ENCODE measurements at places on chromosomes 12 and 14. TPM values are rescaled to one million over a fixed set of nuclear protein-coding genes. Genes with fewer than 3 reads are reported as not detected.

The ALDH1L2 gene
- total RNA-seq: 2.7 TPM

DNA sequence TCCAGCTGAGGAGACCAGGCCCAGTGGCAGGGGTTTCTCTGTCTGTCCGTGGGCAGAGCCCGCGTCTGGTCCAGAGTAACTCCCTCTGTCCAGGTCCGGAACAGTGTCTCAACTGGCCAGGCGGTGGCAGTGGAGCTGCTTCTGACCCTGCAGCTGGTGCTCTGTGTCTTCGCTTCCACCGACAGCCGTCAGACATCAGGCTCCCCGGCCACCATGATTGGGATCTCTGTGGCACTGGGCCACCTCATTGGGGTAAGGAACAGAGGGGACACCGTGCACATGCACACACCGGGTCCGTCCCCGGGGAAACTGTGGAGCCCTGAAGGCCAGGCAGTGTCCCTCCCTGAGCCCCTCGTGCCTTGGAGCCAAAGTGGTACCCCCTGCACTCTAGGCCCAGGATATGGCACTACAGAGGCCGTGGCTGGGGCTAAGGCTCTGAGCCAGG lies 1.5 kb downstream of the AQP6 start:
- H3K27me3 ChIP-seq: no peaks in the 10 kb centered on the region
- no peak for DNase-seq
- no peaks in the 10 kb centered on the region for H3K36me3 ChIP-seq
- H3K4me3 ChIP-seq: no peak overlapping the region

The SLC17A8 gene
- total RNA-seq: 2.6 TPM

DNA sequence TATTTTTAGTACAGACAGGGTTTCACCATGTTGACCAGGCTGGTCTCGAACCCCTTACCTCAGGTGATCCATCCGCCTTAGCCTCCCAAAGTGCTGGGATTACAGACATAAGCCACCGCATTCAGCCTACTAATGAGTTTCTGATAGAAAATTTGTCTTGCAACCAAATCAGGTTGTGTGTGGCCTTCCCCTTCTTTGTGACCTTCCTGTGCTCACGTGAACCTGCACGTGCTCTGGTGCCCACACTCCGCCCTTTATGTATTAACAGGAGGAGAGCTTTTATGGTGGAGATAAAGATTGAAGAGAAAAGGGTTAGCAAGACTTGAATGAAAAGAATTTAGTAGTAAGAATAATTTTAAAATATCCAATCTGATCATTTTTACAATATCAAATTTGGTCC lies 343.5 kb upstream of the TMEM132C start:
- H3K4me3 ChIP-seq: no peak overlapping the region
- no peaks in the 10 kb centered on the region for H3K36me3 ChIP-seq
- H3K4me1 ChIP-seq: peaks cover 3% of the 10 kb centered on the region
- H3K27me3 ChIP-seq: no peaks in the 10 kb centered on the region

DNA sequence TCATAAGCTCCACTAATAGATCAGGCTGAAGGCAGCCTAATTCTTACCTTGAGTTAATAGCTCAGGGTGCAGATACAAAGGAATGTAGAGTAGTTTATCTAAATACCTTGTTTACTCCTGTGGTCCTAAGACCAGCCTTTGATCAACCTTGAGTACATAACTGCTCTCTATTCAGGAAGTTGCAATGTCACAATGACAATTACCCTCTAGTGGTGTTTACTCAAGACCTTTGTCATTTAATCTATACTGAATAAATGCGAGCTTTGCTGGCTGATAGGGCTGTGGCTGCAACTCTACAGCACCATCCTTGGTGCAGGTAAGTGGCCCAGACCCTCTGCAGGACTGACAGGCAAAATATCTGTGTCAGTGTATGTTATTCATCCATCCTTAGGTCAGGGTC lies 282.7 kb downstream of the ATXN7L3B start:
- H3K27me3 ChIP-seq: no peaks in the 10 kb centered on the region
- no peak overlapping the region for H3K27ac ChIP-seq
- H3K4me1 ChIP-seq: no peaks in the 10 kb centered on the region
- no peaks in the 10 kb centered on the region for H3K36me3 ChIP-seq

GRCh38 chr14:58078068-58078467 lies 73.9 kb downstream of the ARMH4 start:
- no peak overlapping the region for H3K27ac ChIP-seq
- no peak for DNase-seq
- peaks cover 21% of the 10 kb centered on the region for H3K4me1 ChIP-seq
- H3K4me3 ChIP-seq: no peak overlapping the region
- H3K36me3 ChIP-seq: no peaks in the 10 kb centered on the region

The KRT77 gene
- total RNA-seq: 0.27 TPM

DNA sequence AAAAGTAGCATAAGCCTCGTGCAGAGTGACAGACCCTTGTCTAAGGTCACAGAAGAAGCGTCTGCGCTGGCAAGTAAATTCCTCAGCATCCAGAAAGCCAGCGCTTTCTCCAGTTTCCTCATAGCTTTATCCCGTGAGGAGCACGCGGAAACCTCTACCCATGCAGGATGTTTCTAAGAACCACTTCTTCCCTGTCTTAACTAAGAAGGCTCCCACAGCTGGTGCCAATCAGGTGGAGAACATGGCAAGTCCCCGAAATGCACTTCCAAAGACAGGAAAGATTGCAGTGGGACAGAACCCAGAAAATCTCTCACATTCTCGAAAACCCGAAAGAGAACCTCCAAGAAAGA lies 968 bp upstream of the ARID4A start:
- H3K27me3 ChIP-seq: no peaks in the 10 kb centered on the region
- H3K27ac ChIP-seq: no peak overlapping the region
- no peak overlapping the region for H3K4me3 ChIP-seq
- DNase-seq: no peak
- H3K36me3 ChIP-seq: peaks cover 16% of the 10 kb centered on the region

- peaks cover 43% of the 10 kb centered on the region for H3K4me1 ChIP-seq
- DNase-seq: no peak
- no peaks in the 10 kb centered on the region for H3K27me3 ChIP-seq
- peaks cover 30% of the 10 kb centered on the region for H3K36me3 ChIP-seq
- H3K4me3 ChIP-seq: peak overlapping the region; percentile 89
- peak overlapping the region; percentile 63 for H3K27ac ChIP-seq
Observed at GRCh38 chr12:55746174-55746912, 3.4 kb downstream of the GDF11 start.

The TGM1 gene
- total RNA-seq: 16.6 TPM

DNA sequence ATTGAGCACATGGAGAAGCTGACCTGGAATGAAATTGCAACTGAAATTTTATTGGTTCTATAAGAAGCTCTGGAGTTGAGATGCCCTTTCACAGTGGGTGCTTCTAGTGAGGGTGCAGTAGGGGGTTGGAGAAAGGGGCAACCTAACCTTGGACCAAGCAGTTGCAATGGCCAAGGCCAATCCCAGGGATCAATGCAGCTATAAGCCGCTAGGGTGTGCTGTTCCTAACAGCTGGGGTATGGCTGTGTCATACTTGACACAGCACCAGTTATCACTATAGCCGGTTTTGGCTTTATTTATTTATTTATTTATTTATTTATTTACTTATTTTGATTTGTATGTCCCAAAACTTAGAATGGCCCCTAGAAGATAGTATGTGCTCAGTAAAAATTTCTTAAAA lies 505.9 kb downstream of the FLRT2 start:
- no peaks in the 10 kb centered on the region for H3K27me3 ChIP-seq
- DNase-seq: no peak
- H3K36me3 ChIP-seq: no peaks in the 10 kb centered on the region
- no peak overlapping the region for H3K4me3 ChIP-seq
- no peak overlapping the region for H3K27ac ChIP-seq

GRCh38 chr12:103382736-103383346 lies 112.9 kb downstream of the C12orf42 start:
- no peak overlapping the region for H3K27ac ChIP-seq
- DNase-seq: no peak
- H3K27me3 ChIP-seq: peaks cover 11% of the 10 kb centered on the region
- no peaks in the 10 kb centered on the region for H3K4me1 ChIP-seq

- H3K4me3 ChIP-seq: no peak overlapping the region
- DNase-seq: no peak
- no peaks in the 10 kb centered on the region for H3K4me1 ChIP-seq
Observed at GRCh38 chr12:45893240-45893639, 97.1 kb downstream of the SCAF11 start.

- H3K27me3 ChIP-seq: no peaks in the 10 kb centered on the region
- H3K36me3 ChIP-seq: peaks cover 12% of the 10 kb centered on the region
- H3K4me3 ChIP-seq: peak overlapping the region; percentile 90
- peaks cover 33% of the 10 kb centered on the region for H3K4me1 ChIP-seq
- DNase-seq: no peak
- H3K27ac ChIP-seq: peak overlapping the region; percentile 86
Observed at GRCh38 chr12:122080149-122081082, 1.9 kb downstream of the MLXIP start.

The RNASE7 gene
- total RNA-seq: not detected
